ENCODE measurements at places on chromosomes 13 and 19. TPM values are rescaled to one million over a fixed set of nuclear protein-coding genes. Genes with fewer than 3 reads are reported as not detected.
A peak's percentile ranks its signal among the peaks of the same experiment; 100 is the strongest.

- no peak overlapping the region for H3K4me3 ChIP-seq
- peaks cover 34% of the 10 kb centered on the region for H3K36me3 ChIP-seq
- peaks cover 3% of the 10 kb centered on the region for H3K4me1 ChIP-seq
These were observed 44.8 kb downstream of the KDM4B start for GRCh38 chr19:5013761-5014160.

DNA sequence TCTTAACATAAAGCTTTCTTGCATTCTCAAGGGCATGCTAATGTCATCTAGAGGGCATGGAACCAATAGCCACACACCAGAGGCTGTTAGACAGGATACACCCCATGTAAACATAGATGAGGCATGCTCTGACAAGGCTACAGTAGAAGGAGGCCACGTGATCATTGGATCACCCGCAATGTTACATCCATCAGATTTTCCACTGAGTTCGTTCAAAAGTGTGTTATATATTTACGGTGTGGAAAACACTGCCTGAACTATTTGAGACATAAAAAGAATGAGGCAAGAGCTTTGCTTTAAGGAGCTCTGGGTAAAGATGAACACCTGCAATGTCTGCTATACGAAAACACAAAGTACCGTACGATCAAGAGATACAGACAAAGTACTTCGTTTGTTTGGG, 817.5 kb upstream of the SLC10A2 start:
- no peak overlapping the region for H3K4me3 ChIP-seq
- DNase-seq = peak; percentile 87
- H3K27me3 ChIP-seq = no peaks in the 10 kb centered on the region
- no peak overlapping the region for H3K27ac ChIP-seq
- no peaks in the 10 kb centered on the region for H3K4me1 ChIP-seq

- H3K27me3 ChIP-seq = no peaks in the 10 kb centered on the region
- H3K27ac ChIP-seq = no peak overlapping the region
- no peaks in the 10 kb centered on the region for H3K4me1 ChIP-seq
- H3K36me3 ChIP-seq = no peaks in the 10 kb centered on the region
- no peak for DNase-seq
- H3K4me3 ChIP-seq = no peak overlapping the region
These were observed 68.5 kb downstream of the FLT1 start for GRCh38 chr13:28426381-28426780.

CGB7 gene
- total RNA-seq = 0.53 TPM

DNA sequence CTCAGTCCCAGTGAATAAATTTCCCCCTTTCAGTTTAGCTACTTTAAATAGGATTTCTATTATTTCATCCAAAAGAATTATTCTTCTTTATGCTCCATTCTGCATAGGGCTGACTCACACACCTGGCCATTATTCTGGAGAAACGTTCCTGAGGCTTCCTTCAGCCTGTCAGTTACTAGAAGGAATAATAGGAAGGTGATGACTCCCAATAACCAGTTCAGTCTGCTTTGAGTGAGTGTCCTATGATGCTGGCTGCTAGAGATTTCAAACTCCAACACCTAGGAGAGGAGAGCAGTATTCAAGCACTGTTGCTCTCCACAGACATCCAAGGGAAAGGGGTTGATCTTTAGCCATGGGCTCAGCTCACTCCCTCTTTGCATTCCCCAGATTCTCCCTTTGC, 117.8 kb downstream of the KCTD12 start:
- H3K27me3 ChIP-seq = no peaks in the 10 kb centered on the region
- H3K4me3 ChIP-seq = no peak overlapping the region
- peak; percentile 21 for DNase-seq
- H3K36me3 ChIP-seq = no peaks in the 10 kb centered on the region
- H3K27ac ChIP-seq = no peak overlapping the region

ZNF626 gene
- total RNA-seq = 16.4 TPM

ZNF627 gene
- total RNA-seq = 20.5 TPM

DNA sequence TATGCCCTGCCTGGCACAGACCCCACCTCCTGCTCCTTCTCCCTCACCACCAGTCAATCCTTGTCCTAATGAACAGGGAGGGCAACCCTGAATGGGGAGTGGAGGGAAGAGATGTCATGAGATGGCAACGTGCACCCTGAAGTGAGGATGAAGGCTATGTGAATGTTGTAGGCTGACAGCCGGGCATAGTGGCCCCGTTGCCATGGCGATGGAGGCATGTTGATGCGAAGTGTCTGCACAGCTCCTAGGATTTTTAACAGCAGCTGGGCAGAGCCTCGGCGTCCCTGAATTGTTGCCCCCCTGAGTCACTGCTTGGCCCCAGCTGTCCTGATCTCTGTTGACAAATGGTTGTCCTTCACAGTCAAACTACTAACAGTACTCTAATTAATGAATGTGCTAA, 4.8 kb upstream of the ALOX5AP start:
- no peak overlapping the region for H3K4me3 ChIP-seq
- no peaks in the 10 kb centered on the region for H3K27me3 ChIP-seq
- peak overlapping the region; percentile 32 for H3K27ac ChIP-seq
- DNase-seq = peak; percentile 72

IL4I1 gene
- total RNA-seq = 0.53 TPM

DNA sequence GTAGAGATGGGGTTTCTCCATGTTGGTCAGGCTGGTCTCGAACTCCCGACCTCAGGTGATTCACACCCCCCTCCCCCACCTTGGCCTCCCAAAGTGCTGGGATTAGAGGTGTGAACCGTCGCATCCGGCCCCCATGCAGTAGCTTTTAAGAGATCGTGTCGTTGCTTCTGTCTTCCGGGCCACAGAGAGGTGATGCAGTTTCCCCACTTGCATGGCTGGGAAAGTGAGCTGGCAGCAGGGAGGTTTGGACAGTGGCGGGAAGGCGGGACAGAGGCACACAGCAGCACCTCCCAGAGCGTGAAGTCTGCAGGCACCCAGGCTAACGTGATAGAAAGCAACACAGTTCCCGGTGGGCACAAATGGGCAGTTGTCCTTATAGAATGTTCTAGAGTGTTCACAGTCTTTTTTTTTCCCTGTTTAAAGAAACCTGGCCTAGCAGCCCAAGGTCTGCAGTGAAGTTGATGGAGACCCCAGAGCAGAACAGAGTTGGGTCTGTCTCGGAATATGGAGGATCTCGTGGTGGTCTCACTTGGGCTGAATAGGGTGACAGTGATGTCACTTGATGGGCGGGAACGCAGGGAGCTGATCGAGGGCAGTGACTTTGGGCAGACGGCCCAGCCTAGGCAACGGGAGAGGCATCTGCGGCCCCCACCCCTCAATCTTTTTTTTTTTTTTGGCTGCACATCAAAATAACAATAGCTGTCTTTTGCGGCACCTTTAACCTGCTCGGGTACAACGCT, 4.9 kb downstream of the UHRF1 start:
- peaks cover 13% of the 10 kb centered on the region for H3K36me3 ChIP-seq
- no peak overlapping the region for H3K27ac ChIP-seq
- peaks cover 37% of the 10 kb centered on the region for H3K4me1 ChIP-seq
- no peak overlapping the region for H3K4me3 ChIP-seq
- no peaks in the 10 kb centered on the region for H3K27me3 ChIP-seq
- no peak for DNase-seq

CGB5 gene
- 0.40 TPM for total RNA-seq

DNA sequence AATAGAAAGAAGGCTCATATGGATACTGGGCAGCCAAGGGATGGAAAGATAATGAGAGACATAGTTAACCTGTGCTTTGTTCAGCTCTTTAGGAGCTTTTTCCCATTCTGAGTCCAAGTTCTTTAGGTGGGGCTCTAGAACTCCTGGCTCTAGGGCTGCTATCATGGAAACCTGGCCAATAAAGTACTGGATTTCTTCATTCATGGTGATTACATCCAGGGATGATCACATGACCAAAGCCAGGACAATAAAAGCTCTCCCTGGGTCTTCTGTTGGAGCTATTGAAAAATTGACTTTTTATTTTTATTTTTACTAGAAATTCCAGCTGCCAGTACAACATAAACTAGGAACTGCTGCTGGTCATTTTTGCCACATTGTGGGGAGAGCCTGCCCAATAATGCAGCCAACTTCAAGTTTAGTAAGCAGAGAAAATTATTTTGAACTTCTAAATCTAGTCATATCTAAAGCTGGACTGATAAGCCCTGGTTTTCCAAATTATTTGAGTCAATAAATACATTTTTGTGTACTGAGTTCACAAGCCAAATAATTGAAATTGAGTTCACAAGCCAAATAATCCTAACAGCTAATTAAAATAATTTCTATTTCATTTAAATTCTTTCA, 224.9 kb upstream of the STARD13 start:
- peak; percentile 42 for DNase-seq
- H3K4me3 ChIP-seq = no peak overlapping the region
- no peaks in the 10 kb centered on the region for H3K36me3 ChIP-seq

GRCh38 chr13:79534596-79534995, 53.6 kb downstream of the NDFIP2 start:
- H3K27me3 ChIP-seq = no peaks in the 10 kb centered on the region
- no peaks in the 10 kb centered on the region for H3K4me1 ChIP-seq
- H3K4me3 ChIP-seq = no peak overlapping the region
- H3K36me3 ChIP-seq = peaks cover 2% of the 10 kb centered on the region
- no peak for DNase-seq
- H3K27ac ChIP-seq = no peak overlapping the region

DNA sequence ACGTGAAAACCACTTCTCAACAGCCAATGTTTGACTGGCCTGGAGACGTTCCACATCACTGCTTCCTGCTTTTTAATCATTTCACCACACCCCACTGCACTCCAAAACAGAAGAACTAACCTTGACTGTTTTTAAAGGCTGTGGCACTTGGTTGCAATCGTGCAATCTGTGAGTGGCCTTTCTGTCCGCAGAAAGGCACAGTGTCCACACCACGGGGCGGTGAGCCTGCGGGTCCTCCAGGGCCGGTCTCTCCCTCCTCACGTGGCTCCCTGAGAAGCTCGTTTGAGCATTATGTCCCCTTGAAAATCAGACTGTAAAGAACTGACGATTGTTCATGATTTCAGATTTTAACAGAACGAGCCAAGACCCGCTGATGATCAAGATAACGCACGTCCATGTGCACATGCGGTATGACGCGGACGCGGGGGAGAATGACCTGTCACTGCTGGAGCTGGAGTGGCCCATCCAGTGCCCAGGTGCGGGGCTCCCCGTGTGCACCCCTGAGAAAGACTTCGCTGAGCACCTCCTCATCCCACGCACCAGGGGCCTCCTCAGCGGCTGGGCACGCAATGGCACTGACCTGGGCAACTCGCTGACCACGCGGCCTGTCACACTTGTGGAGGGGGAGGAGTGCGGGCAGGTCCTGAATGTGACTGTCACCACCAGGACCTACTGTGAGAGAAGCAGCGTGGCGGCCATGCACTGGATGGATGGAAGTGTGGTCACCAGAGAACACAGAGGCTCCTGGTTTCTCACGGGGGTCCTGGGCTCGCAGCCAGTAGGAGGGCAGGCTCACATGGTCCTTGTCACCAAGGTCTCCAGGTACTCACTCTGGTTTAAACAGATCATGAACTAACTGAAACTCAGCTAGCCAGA, 13.0 kb downstream of the PROZ start:
- H3K36me3 ChIP-seq = peaks cover 57% of the 10 kb centered on the region
- no peak overlapping the region for H3K4me3 ChIP-seq
- H3K27ac ChIP-seq = no peak overlapping the region

DNA sequence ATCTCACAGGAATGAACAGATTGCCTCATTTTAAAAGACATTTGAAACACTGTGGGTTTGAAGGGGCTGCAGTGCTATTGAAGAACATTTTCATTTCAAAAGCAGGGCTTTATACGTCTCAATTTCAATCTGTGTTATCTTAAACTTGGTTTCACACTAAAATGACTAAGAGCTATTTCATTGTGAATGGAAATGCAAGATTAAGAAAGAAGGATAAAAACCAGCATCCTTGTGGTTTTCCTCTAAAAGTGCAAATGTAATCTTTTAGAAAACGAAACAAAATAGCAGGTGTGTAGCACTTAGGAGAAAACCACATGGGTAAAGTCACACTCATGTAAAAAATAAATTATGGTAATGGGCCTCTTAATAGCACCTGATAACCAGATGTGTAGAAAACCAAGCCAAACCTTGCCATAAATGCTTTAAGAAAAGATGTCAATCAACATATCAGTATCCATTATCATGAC, 397.7 kb downstream of the GPC6 start:
- no peak overlapping the region for H3K4me3 ChIP-seq
- no peaks in the 10 kb centered on the region for H3K4me1 ChIP-seq
- no peaks in the 10 kb centered on the region for H3K36me3 ChIP-seq
- no peak for DNase-seq
- H3K27me3 ChIP-seq = no peaks in the 10 kb centered on the region
- H3K27ac ChIP-seq = no peak overlapping the region

- H3K4me1 ChIP-seq = no peaks in the 10 kb centered on the region
- H3K4me3 ChIP-seq = no peak overlapping the region
- no peak overlapping the region for H3K27ac ChIP-seq
These were observed 548.2 kb downstream of the GPC5 start for GRCh38 chr13:91946498-91947070.

PLPPR3 gene
- 0.35 TPM for total RNA-seq

DNA sequence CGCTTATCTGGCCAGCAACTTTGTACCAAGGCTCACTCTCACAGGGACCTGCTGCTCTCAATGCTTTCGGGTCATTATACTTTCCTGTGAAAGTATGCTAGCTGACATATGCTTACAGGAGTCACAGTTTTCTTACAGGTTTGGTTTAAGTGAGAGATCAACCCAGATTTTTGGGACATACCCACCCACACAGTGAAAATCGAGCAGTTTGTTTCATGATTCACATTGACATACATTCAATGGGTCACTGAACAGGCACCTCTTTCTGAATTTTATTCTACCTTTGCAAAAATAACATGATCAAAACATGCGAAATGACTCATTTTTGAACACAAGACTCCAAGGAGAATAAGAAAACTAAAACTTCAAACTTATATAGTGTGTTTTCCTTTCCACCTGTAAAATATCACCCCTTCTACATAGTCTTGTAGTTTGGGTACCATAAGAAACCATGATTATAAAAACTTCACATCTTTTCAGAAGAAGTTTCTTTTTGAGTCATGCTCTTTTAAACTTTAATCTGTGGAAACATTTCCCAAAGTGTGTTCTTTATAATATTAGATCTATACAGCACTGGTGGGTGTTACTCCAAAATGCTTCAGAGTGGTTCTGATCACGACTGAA, 44.3 kb upstream of the TEX29 start:
- H3K4me1 ChIP-seq = peaks cover 7% of the 10 kb centered on the region
- H3K27me3 ChIP-seq = no peaks in the 10 kb centered on the region
- H3K36me3 ChIP-seq = peaks cover 63% of the 10 kb centered on the region
- no peak overlapping the region for H3K4me3 ChIP-seq
- no peak for DNase-seq
- H3K27ac ChIP-seq = no peak overlapping the region

ZNF562 gene
- 41.8 TPM for total RNA-seq

GRCh38 chr19:12825254-12826131, 8.9 kb downstream of the RTBDN start:
- H3K4me1 ChIP-seq = no peaks in the 10 kb centered on the region
- H3K4me3 ChIP-seq = no peak overlapping the region
- H3K27me3 ChIP-seq = peaks cover 29% of the 10 kb centered on the region
- no peaks in the 10 kb centered on the region for H3K36me3 ChIP-seq

Measured in muscle of leg (tissue), 16 donors.